ENCODE measurements at places on chromosomes 2 and 18. TPM values are rescaled to one million over a fixed set of nuclear protein-coding genes. Genes with fewer than 3 reads are reported as not detected.

CAB39 gene
- 69.1 TPM for total RNA-seq

TDRD15 gene
- not detected for total RNA-seq

DLX1 gene
- not detected for total RNA-seq

MAP2 gene
- 10.6 TPM for total RNA-seq

DNA sequence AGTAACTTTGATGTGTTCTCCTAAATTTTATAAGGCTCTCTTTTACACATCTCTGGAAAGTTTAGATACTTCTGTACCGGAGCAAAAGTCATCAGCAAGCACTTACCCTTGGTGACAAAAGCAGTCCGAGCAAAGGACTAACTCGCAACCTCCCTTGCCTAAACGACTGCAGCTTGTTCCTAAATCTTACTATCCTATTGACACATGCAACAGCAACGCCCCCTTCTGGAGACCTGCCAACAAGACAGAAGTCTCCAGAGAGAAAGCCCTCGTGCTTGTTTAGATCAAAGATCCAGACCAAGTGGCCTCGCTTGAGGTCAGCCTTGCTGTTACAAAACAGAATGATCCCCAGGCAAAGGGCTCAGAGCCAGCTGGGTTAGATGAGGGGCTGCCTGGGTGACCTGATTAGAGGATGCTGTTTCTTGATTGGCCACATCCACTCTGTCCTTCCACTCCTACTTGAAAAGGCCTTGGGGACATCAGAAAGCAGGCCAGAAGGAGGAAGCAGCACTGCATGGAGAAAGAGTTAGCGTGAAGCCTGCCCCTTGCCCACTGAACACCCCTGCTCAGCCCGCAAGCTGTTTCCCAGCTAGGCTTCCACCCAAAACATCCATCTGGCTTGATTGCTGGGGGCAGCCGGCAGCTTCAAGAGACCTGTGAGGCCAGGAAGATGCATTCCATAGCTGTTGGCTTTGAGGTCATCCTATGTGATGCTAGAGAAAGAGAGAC lies 94.3 kb downstream of the HNRNPLL start:
- no peak overlapping the region for H3K27ac ChIP-seq
- no peak overlapping the region for H3K4me3 ChIP-seq
- H3K4me1 ChIP-seq, result peaks cover 8% of the 10 kb centered on the region
- DNase-seq, result peak; percentile 92
- no peaks in the 10 kb centered on the region for H3K36me3 ChIP-seq

GRCh38 chr2:64423303-64423702 lies 30.7 kb upstream of the LGALSL start:
- peak; percentile 71 for DNase-seq
- no peaks in the 10 kb centered on the region for H3K4me1 ChIP-seq
- no peaks in the 10 kb centered on the region for H3K27me3 ChIP-seq
- H3K27ac ChIP-seq, result no peak overlapping the region

- H3K27me3 ChIP-seq, result no peaks in the 10 kb centered on the region
- DNase-seq, result peak; percentile 20
- H3K4me3 ChIP-seq, result no peak overlapping the region
- H3K27ac ChIP-seq, result no peak overlapping the region
Measured at GRCh38 chr2:22110244-22110651, 986.5 kb downstream of the TDRD15 start.

GRCh38 chr2:29777161-29777560 lies 144.2 kb downstream of the ALK start:
- DNase-seq, result no peak
- no peak overlapping the region for H3K4me3 ChIP-seq
- H3K36me3 ChIP-seq, result no peaks in the 10 kb centered on the region
- H3K4me1 ChIP-seq, result no peaks in the 10 kb centered on the region
- no peaks in the 10 kb centered on the region for H3K27me3 ChIP-seq
- no peak overlapping the region for H3K27ac ChIP-seq

DNA sequence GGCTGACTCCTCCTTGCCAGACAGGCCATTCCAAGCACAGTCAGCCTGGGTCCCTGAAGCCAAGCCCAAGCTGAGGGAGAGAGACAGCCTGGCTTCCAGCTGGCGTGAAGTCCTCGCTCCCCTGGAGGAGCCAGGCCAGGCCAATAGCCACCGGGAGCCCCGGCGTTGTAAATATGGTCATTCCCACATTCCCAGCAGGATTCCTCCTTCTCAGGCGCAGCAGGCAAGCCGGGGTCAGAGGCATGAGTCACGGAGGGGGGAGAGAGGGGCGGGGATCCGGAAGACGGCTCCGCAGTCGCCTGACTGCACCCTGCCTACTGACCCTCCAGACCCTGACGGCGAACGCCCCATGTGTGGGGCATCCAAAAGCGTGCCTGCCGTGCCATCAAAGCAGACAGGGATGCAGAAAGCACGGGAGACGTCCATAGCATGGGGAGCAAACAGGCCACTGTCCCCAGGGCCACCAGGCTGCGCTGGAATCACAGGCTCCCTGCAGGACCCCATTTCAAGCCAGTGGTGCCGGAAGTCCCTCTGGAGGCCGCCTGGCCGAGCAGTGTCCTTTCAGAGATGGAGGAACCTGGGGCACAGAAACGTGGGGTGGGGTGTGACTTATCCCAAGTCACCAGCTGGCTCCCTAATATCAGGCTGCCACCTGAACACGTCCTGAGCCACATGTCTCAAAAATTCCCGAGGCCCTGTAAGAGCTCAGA lies 48.2 kb downstream of the TWIST2 start:
- peak; percentile 39 for DNase-seq
- H3K4me3 ChIP-seq, result no peak overlapping the region
- H3K27ac ChIP-seq, result no peak overlapping the region
- H3K36me3 ChIP-seq, result no peaks in the 10 kb centered on the region
- peaks cover 4% of the 10 kb centered on the region for H3K27me3 ChIP-seq

- H3K4me1 ChIP-seq, result no peaks in the 10 kb centered on the region
- H3K4me3 ChIP-seq, result no peak overlapping the region
- H3K27ac ChIP-seq, result no peak overlapping the region
- no peak for DNase-seq
Measured at GRCh38 chr2:186732843-186733242, 39.0 kb downstream of the FAM171B start.
